CD4-positive, alpha-beta T cell treated with Interleukin-2 at 100 ng/mL for 4 hours (primary cell): ENCODE measurements at places on chromosomes 5 and 9.

- DNase-seq = no peak
Measured at GRCh38 chr5:118174671-118175070, 813.7 kb downstream of the DTWD2 start.

DNA sequence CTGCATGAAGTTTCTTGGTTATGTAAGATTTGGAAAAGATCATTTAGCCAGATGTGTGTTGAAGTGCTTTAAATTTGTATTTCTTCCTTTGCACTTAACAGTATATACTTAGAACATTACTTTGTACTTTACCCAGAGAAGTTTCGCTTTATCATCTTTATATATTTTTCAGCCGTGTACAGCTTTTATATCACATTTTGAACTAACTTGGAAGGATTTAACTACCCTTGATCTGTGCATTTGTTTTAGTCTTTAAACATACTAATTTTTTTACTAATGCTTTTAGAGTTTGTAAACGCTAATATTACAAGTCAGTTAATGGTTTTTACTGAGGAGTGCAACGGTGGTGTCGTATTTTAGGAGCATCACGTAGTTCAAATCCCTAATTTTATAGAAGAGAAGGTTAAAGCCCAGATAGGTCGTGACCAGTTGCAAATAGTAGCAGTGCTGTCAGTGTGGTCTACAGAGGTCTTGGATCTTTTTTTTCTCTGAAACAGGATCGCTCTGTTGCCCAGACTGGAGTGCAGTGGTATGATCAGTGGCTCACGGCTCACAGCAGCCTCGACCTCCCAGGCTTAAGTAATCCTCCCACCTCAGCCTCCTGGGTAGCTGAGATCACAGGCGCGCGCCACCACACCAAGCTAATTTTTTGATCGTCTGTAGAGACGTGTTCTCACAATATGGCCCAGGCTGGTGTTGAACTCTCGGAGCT lies 2.0 kb downstream of the MATR3 start:
- DNase-seq = no peak

DNA sequence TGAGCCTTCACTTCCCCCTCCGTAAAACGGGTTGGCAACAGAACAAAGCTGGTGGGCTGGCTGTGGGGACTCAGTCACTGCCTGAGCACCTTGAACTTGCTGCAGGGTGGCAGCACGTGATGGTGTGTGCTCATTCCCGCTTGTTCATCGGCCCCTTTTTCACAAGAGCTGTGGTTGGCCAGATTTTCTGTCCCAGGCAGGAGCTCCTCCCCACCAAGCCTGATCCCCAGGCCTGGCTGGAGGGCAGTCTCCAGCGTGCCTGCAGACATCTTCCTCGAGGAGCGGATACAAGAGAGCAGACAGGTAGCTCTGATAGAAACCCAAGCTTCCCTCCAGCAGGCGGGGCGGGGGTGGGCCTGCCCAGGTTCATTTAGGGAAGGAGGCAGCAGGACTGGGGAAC lies 61.9 kb upstream of the ORM1 start:
- no peak for DNase-seq

DNA sequence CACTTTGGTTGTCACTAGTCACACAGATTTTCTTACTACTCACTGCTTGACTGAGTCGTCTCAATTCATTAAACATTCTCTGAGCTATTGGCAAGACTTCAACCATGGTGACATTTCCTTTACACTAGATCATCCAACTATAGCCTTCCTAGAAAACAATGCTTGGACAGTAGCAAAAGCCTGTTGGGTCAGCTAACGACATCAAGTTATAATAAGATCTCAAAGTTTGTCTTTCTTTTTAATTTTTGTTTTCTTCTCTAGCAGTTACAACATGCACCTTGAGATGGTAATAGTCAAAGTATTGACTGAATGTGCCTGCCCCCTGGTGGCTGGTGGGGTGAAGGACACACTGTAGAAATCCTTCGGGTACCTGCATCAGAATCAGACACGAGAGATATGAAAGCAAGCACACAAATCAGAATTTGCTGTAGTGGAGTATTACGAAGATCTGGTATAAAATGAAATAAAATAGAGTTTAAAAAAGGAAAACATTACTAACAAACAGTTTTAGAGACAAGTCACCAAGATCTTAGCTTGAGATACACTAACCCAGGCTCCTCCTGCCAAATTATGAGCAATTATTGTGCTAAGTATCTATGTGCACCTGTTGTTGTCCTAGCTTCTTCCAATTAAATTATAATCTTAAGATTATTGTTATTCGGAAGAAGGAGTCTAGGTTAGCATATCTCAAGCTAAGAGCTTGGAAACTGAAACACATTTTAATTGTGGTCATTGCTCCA lies 81.2 kb downstream of the ARL15 start:
- DNase-seq = peak; percentile 68

DNA sequence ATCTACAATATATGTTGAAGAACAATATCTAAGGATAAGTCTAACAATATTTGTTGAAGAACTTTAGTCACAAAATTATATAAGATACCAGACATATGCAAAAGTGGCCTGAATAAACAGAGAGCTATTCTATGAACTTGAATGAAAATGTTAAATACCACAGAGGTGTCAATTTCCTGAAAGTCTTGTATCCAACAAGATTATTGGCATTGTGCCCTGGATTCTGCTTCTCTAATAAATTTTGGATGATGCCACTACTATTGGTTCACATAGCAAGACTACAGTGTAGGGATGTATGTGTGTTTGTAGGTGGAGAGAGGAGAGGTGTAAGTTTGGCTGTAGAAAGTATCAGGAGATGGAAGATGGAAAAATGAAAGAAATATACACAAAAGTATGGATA lies 731.8 kb upstream of the RGMB start:
- no peak for DNase-seq

DNA sequence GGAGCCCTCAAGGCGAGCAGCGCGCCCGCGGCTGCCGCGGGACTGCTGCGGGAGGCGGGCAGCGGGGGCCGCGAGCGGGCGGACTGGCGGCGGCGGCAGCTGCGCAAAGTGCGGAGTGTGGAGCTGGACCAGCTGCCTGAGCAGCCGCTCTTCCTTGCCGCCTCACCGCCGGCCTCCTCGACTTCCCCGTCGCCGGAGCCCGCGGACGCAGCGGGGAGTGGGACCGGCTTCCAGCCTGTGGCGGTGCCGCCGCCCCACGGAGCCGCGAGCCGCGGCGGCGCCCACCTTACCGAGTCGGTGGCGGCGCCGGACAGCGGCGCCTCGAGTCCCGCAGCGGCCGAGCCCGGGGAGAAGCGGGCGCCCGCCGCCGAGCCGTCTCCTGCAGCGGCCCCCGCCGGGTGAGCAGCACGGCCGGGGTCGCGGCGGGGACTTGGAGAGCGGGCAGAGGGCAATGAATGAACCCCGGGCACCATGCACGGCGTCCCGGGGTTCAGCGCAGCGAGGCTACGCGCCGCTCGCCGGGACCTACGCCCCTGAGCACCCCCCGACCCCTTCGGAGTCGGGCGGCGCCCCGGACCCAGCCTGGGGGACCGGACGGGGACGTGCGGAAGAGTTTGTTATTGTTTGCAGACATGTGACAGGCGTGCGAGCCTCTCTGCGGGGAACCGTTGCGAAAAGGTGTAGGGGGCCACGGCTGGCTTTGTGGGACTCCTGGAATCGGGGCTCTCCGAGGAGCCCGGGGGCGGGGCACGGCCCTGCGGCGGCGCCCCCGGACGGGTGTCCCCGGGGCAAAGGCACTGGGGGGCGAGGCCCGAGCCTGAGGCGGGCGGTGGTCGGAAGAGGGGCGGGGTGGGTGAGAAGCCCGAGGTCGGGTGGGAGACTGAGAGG lies 553 bp downstream of the MAP3K1 start:
- DNase-seq = peak; percentile 41

DNA sequence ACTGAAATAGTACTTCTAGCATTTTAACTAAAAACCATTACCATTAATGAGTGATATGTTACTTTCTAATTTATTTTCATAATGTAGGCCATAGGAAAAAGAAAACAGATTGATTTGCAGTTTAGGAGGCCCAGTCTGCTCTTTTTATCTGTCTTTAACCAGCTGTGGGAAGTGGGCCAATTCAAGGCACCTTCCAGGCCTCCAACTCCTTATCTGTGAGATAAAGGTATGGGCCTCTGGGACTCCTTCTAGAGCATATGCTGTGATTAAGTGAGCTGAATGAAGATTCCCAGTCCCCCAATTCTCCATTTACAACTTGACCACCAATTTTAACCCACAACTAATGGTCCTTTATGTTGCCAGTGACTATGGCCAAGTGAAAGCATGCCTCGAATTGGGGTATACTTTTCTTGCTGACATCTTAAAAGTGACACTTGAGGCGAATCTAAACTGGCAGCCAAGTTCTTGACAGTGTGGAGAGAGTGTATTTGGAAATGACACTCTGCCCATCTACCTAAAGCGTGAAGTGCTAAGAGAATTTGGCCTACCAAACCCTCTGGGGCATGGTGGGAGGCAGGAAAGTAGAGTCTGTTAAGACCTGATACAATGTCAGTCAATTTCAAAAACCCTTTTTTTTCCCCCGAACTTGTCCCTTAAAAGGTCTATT lies 88.3 kb downstream of the PIK3R1 start:
- DNase-seq = no peak

DNA sequence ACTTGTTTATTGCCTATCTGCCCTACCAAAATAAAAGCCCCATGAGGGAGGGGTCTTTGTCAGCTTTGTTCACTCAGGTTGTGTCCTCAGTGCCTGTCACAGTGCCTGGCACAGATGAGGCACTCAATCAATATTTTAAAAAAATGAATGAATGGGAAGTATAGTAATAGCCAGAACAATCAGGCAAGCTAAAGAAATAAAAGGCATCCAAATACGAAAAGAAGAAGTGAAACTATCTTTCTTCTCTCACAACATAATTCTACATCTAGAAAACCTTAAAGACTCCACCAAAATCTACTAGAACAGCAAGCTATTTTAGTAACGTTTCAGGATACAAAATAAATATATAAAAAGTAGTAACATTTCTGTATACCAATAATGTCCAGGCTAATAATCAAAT lies 37.8 kb upstream of the C5orf63 start:
- no peak for DNase-seq

- no peak for DNase-seq
Measured at GRCh38 chr5:964821-965220, 43.8 kb upstream of the NKD2 start.

DNA sequence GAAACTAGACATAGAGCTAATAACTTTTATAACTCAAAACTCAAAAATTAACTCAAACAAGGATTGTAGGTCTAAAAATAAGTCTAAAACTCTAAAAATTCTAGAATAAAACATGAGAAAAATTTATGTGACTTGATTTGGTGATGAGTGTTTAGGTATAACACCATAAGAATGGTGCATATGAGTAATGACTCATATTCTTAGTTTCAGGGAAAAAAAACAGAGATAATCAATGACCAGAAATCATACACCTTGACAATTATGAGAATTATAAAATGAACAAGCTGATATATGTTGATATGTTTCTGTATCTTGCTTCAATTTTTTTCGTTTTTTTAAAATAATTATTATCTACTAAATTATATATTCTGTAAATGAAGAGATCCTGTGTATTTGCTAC lies 541.2 kb downstream of the PTPRD start:
- DNase-seq = no peak

GRCh38 chr5:21168557-21168956 lies 1180.6 kb upstream of the CDH18 start:
- DNase-seq = no peak

DNA sequence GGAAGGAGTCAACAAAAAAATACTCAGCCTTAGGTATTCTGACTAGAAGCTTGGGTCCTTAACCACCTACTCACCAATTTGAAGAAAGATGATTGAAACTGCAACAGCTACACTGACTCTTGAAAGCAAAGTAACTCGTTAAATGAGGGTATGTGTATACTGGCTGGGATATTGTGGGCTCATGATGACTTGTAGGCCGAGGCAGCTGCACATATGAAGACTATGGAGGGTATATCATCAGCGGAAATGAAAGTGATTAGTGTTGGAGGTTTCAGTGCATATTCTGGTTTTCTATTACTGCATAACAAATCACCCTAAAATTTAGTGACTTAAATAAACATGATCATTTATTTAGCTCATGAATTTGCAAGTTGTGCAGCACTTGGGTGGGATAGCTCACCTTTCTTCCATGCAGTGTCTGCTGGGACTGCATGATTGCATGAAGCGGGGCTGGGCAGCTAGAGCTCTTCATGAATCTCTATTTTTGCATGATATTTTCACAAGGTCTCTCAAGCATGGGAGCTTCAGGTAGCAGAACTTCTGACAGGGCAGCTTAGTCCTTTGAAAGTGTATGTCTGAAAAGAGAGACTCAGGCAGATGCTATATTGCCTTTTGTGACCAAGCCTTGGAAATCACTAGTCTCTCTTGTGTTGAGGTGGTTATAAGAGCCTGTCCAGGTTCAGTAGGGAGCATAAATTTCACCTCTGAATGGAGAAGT lies 96.1 kb upstream of the CDKN2B start:
- DNase-seq = no peak

- DNase-seq = peak; percentile 12
Measured at GRCh38 chr5:17217493-17218352, at the start of gene BASP1. TSS of gene BASP1 (plus strand) at chr5:17217631. CDS start at chr5:17275217, 57,586 bp downstream.

GRCh38 chr5:114191441-114191840 lies 170.4 kb upstream of the KCNN2 start:
- no peak for DNase-seq

- DNase-seq = no peak
Measured at GRCh38 chr5:7105358-7105757, 290.6 kb upstream of the ADCY2 start.

DNA sequence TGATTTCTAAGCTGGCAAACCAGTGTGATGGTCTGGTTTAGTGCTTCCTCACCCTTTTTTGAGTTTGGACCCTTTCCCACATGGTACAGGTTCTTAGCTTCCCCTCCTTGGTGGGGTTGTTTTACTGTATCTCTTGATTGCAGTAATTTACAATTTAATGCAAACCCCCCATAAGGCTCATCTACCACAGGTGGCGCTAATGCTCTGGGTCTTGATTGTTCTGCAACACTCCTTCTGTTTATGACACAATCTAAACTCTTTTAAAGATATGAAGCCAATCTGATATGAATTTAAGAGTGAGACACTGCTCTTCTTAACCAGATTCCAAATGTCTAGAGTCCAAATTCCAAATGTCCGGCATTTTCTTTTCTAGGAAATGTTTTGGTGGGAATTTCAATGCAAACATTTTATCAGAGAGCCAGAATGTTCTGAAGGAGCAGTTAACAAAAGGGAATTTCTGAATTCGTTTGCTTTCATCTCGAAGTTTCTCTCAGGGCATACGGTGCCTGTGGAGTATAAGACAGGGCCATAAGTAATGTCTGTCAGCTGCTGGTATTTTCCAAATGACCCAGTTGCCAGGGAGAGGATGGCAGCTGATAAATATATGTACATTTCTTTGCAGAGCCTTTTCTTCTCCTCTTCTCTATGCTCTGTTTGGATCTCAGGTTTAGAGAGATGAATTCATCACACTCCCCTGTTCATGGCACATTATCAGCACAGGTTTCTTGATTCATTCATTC lies 246.8 kb downstream of the ARHGAP26 start:
- DNase-seq = peak; percentile 63

- no peak for DNase-seq
Measured at GRCh38 chr9:89937051-89937450, 332.2 kb downstream of the GADD45G start.

GRCh38 chr5:149268928-149269557 lies 2.6 kb upstream of the AFAP1L1 start:
- DNase-seq = peak; percentile 49

DNA sequence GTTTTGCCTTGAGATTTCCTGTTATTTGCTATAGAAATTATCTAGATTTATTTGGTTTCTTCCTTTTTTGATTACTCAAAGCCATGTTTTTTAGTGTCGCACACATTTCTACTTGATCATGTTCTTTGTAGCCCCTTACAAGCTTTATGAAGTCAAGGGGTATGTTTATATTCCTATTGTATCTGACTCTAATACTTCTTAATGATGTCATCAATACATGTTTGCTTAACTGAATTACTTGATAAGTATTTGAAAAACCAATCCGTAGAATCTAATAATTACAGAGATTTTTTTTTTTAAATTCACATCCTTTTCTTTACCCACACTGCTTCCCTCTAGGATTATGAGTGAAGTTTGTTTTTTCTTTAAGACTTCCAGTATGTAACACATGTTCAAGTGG lies 53.0 kb downstream of the CDC42SE2 start:
- no peak for DNase-seq
